ENCODE measurements at places on chromosomes 3 and 15. TPM values are rescaled to one million over a fixed set of nuclear protein-coding genes. Genes with fewer than 3 reads are reported as not detected.

- H3K4me3 ChIP-seq: peak overlapping the region; percentile 85
- no peaks in the 10 kb centered on the region for H3K36me3 ChIP-seq
- peaks cover 18% of the 10 kb centered on the region for H3K4me1 ChIP-seq
- DNase-seq: peak; percentile 44
- peak overlapping the region; percentile 88 for H3K27ac ChIP-seq
These were observed 919 bp downstream of the IDH2 start for GRCh38 chr15:90101130-90101968.

DNA sequence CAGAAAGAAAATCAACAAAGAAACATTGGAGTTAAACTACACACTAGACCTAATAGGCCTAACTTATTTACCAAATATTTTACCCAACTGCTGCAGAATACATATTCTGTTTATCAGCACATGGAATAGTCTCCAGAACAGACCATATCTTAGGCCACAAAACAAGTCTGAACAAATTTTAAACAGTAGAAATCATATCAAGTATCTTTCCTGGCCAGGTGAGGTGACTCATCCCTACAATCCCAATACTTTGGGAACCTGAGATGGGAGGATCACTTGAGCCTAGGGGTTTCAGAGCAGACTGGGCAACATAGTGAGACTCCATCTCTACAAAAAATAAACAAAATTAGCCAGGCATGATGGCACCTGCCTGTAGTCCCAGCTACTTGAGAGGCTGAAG, 18.1 kb upstream of the KPNA4 start:
- no peak overlapping the region for H3K4me3 ChIP-seq
- no peaks in the 10 kb centered on the region for H3K27me3 ChIP-seq
- H3K36me3 ChIP-seq: no peaks in the 10 kb centered on the region
- no peaks in the 10 kb centered on the region for H3K4me1 ChIP-seq
- DNase-seq: no peak
- H3K27ac ChIP-seq: no peak overlapping the region

DNA sequence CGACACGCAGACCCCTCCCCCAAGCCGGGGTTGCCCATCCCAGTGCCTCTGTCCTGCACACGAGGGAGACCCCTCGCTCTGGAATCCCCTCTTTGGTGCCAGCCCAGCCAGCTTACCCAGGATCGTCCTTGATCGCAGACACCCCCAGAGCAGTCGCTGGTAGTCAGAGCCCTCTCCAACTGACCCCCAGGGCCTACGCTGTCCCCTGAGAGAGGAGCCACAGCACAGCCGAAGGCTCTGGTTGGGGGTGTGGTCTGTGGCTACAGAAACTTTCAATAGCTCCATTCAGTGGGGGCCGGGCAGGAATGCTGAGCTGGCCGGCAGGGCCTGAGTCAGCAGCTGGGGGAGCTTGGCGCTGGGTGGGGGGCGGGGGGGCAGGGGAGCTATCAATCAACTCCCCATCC, at the start of gene LCTL:
Gene LCTL (minus strand): TSS at position 258 of the 404 bp plus-strand sequence. CDS start 633 bp downstream, outside the sequence.
- H3K27ac ChIP-seq: no peak within 1 kb of the TSS
- DNase-seq: no peak
- no peaks in the 10 kb centered on the region for H3K36me3 ChIP-seq
- H3K4me1 ChIP-seq: no peaks in the 10 kb centered on the region
- no peak within 1 kb of the TSS for H3K4me3 ChIP-seq

DNA sequence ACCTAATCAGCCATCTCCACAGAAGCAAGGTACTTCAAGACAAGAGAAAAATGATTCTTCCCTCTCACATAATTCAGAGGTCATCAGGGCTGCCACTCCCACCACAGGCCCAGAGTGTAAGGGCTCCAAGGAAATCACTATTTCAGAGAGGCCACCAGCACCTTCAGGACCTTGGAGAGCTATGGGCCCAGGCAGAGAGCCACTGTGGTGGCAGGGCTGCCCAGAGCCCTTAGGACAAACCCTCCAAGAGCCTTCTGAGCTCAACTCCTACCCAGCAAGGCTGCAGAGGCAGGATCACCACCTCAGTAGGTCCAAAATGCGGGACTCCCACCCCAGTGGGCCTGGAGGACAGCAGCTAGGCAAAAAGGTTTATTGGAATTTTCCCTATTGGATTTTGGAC, 17.9 kb upstream of the FAN1 start:
- no peak overlapping the region for H3K27ac ChIP-seq
- no peaks in the 10 kb centered on the region for H3K27me3 ChIP-seq
- no peaks in the 10 kb centered on the region for H3K4me1 ChIP-seq
- no peak overlapping the region for H3K4me3 ChIP-seq

DNA sequence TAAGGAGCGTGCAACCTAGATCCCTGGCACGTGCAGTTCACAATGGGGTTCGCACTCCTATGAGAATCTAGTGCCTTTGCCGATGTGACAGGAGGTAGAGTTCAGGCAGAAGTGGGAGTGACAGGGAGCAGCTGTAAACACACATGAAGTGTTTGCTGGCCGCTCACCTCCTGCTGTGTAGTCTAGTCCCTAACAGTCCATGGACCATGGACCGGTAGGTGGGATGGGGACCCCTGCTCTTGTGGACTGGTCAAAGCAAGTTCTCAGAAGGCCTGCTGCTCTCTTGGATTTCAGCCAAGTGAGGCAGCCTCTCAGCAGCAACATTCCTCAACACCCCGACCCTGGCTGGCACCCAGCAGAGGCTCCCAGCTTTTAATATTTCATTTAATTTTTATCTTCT, 58.2 kb upstream of the SNRPA1 start:
- no peaks in the 10 kb centered on the region for H3K27me3 ChIP-seq
- DNase-seq: no peak
- H3K4me3 ChIP-seq: no peak overlapping the region
- no peak overlapping the region for H3K27ac ChIP-seq
- H3K4me1 ChIP-seq: peaks cover 10% of the 10 kb centered on the region

DNA sequence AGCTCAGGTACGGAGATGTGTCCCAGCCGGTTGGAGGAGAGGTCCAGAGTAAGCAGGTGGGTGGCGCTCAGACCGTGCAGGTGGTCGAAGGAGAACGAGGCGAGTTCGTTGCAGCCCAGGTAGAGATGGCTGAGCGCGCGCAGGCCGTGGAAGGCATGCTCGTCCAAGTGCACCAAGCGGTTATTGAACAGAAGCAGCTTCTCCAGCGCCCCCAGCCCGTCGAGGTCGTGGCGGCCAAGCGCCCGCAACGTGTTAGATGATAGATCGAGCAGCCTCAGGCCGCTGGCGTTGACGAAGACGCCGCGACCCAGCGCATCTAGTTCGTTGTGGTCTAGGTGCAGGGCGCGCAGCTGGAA, 648 bp downstream of the AMIGO3 start:
- no peak for DNase-seq
- no peaks in the 10 kb centered on the region for H3K27me3 ChIP-seq
- no peaks in the 10 kb centered on the region for H3K36me3 ChIP-seq
- no peak overlapping the region for H3K27ac ChIP-seq
- H3K4me1 ChIP-seq: peaks cover 19% of the 10 kb centered on the region

GRCh38 chr3:38283810-38284755, 2.0 kb downstream of the SLC22A14 start:
- no peak overlapping the region for H3K4me3 ChIP-seq
- H3K4me1 ChIP-seq: no peaks in the 10 kb centered on the region
- no peak for DNase-seq
- no peak overlapping the region for H3K27ac ChIP-seq
- H3K27me3 ChIP-seq: no peaks in the 10 kb centered on the region

The STOML1 gene
- 18.2 TPM for total RNA-seq

The ZMYND10 gene
- total RNA-seq: 335 TPM

Data from testis (tissue), 5 donors.